ENCODE measurements at places on chromosomes 4 and X.

GRCh38 chrX:111170017-111170416, 74.0 kb downstream of the PAK3 start:
- H3K27ac ChIP-seq, result no peak overlapping the region
- peaks cover 6% of the 10 kb centered on the region for H3K27me3 ChIP-seq
- H3K4me3 ChIP-seq, result no peak overlapping the region
- no peak for DNase-seq
- H3K4me1 ChIP-seq, result no peaks in the 10 kb centered on the region

GRCh38 chr4:81684352-81684751, 212.6 kb upstream of the RASGEF1B start:
- H3K36me3 ChIP-seq, result no peaks in the 10 kb centered on the region
- no peak for DNase-seq
- no peak overlapping the region for H3K27ac ChIP-seq
- H3K4me1 ChIP-seq, result no peaks in the 10 kb centered on the region
- no peak overlapping the region for H3K4me3 ChIP-seq

DNA sequence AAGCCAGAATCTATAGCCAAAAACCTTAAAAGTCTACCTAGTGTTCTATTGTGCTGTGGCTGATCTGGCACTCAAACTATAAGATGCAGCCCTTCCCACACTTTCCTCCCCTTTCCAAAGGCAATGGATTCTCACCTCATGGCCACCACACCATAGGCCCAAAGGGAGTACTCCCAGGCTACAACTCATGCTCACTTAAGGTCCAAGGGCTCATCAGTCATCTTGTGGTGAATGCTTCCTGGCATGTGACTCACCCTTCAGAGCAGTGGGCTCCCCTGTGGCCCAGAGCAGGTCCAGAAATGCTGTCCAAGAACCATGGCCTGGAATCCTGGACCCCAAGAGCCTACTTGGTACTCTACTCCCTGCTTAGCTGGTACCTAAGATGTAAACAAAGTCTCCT, 181.0 kb downstream of the CHRDL1 start:
- H3K4me1 ChIP-seq, result no peaks in the 10 kb centered on the region
- DNase-seq, result no peak
- H3K27ac ChIP-seq, result no peak overlapping the region
- H3K27me3 ChIP-seq, result no peaks in the 10 kb centered on the region
- H3K4me3 ChIP-seq, result no peak overlapping the region

DNA sequence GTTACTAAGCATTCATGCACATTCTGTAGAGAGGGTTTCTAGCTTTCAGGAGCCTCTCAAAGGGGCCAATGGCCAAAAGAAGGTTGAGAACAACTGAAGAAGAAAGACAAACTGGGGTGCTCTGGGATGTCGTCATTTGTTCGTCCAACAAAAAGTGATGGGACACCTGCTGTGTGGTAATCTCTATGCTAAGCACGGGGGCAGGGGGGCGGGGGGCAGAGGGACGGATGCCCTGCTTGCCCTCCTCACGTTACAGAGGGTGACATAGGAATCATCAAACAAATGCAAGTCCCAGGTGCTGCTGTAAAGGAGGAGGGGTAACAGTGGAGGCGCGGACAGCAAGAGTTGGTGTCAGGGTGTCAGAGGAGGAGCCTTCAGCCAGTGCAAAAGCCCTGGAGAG, 12.8 kb upstream of the CRMP1 start:
- no peak overlapping the region for H3K4me3 ChIP-seq
- H3K27ac ChIP-seq, result no peak overlapping the region
- H3K36me3 ChIP-seq, result no peaks in the 10 kb centered on the region
- H3K4me1 ChIP-seq, result no peaks in the 10 kb centered on the region
- DNase-seq, result peak; percentile 88
- no peaks in the 10 kb centered on the region for H3K27me3 ChIP-seq

DNA sequence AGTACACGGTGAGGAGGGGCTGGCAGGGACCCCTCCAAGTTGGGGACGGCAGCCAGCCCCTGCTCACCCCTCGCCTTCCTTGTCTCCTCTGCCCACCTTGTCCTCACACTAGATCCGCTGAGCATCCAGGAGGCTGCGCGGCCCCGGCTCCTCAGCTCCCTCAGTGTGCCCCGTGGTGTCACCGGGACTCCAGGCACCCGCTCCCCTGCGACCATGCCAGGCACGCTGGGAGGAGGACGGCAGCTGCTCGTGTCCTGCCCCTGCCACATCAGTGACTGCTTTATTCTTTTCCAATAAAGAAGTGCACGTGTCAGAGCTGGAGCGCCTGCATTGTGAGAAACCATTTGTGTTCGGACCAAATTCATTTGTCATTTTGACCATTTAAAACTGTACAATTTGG, 6.4 kb downstream of the FAM50A start:
- no peaks in the 10 kb centered on the region for H3K27me3 ChIP-seq
- H3K27ac ChIP-seq, result no peak overlapping the region
- H3K36me3 ChIP-seq, result peaks cover 12% of the 10 kb centered on the region
- no peak for DNase-seq
- H3K4me3 ChIP-seq, result no peak overlapping the region
- H3K4me1 ChIP-seq, result no peaks in the 10 kb centered on the region

Measured in endodermal cell (in vitro differentiated cells).